CD4-positive, alpha-beta T cell treated with Interleukin-12 subunit alpha and Interleukin-12 subunit beta, for 1 hour (primary cell): ENCODE measurements at places on chromosomes 7 and 10.

GRCh38 chr7:137684776-137685175 is 162.0 kb downstream of the DGKI start:
- DNase-seq: no peak

- no peak for DNase-seq
Observed at GRCh38 chr7:30911561-30911969, at the start of gene AQP1. Gene AQP1, plus strand, starts transcription at chr7:30911853. Its CDS starts 57 bp downstream, at chr7:30911910.

- no peak for DNase-seq
Observed at GRCh38 chr10:44811072-44811471, 100.1 kb upstream of the TMEM72 start.

- DNase-seq: no peak
Observed at GRCh38 chr7:8564281-8564680, 130.9 kb downstream of the NXPH1 start.

- DNase-seq: no peak
Observed at GRCh38 chr7:85474234-85474633, 287.4 kb upstream of the SEMA3D start.

DNA sequence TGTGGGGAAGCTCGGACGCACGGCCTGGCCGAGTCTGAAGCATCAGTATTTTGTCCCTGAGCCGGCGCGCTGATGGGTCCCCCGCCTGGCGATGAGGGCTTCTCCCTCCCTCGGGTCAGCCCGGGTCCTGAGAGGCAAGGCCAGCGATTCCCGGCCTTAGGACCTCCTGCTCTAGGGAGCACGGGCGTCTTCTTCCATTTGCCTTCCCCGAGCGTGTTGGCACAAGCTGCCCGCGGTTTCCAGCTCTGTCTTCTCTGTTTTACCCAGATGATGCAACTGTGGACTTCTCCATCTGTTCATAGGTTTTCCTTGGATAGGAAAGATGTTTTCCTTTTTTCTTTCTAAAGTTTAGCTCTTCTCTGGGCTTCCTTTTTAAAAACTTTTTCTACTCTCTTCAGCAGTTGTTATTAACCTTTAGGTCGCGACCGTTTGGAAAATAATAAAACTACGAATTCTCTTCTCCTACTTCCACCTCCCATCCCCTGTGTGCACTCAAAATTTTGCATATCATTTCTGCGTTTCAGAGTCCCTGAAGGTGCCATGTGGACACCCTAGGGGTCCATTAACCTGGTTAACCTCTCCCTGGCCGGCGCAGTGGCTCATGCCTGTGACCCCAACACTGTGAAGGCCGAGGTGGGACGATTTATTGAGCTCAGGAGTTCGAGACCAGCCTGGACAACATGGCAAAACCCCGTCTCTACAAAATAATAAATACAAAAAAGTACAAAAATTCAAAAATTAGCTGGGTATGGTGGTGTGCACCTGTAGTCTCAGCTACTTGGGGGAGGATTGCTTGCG is 1.4 kb upstream of the SLC25A28 start:
- no peak for DNase-seq

DNA sequence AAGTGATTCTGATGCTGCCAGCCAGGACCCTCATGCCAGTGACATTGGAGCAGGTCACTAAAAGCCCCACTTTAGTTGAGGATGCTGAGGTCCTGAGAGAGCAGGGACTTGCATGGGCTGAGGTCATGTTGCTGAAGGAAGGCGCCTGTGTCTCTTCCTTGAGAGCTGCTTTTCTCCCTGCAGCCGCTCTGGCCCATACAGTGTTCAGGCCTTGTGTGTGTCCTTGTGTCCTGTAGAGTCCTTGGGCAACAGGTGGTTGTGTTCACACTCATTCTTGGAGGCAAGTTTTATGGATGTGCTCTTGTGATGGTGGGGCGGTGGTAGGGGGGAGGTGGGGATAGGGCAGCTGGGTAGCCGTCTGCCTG is 33.3 kb downstream of the TSPAN14 start:
- DNase-seq: no peak

- no peak for DNase-seq
Observed at GRCh38 chr7:50121286-50121685, 28.2 kb upstream of the ZPBP start.

DNA sequence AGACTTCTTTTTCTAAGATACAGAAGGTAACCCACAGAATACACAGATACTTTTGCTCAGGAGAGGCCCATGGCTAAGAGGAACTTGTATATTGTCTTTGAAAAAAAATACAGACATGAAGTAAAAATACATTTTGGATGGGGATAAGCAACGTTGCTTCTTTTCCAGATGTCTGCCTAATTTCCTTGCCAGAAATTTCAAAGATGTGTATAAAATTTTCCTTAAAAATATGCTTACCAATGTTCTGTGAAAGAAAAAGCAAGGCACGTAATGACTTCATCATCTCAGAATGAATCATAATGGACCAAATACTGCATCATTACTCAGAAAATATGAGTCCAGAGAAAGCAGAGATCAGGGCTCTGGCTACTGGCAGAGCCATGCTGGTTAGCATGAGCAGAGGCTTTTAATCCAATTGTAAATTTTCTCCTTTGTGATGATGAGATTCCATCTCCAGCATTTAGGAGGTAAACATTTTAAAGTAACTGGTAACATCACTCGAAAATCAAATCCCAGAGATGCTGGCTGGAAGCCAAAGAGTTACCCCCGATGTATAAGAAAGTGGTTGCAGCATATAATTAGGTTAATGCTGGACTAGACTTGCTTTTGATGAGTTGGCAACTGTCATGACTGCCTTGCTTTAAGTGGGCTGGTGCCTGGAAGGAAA is 272.5 kb downstream of the SEMA3A start:
- no peak for DNase-seq

GRCh38 chr7:111887734-111888133 is 318.5 kb downstream of the DOCK4 start:
- DNase-seq: no peak

GRCh38 chr10:85318809-85319807 is 990.7 kb downstream of the CCSER2 start:
- no peak for DNase-seq

DNA sequence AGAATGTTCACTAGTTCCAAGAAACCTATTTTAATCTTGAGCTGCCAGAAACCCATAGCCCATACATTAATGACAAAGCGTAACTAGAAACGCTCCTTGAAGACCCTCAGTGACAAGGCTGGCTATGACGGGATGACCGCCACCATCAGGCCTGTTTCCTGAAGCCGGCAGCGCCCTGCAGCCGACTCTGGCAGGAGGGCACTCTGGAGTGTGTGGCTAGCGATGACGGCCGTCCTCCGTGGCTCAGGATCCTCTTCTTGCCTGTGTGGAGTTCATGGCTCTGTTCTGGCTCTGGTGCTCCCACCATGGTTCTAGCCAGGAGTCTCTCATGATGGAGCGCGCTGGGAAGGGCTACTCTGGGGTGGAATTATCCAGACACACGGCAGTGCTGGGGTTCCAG is 224.1 kb downstream of the ADARB2 start:
- no peak for DNase-seq

DNA sequence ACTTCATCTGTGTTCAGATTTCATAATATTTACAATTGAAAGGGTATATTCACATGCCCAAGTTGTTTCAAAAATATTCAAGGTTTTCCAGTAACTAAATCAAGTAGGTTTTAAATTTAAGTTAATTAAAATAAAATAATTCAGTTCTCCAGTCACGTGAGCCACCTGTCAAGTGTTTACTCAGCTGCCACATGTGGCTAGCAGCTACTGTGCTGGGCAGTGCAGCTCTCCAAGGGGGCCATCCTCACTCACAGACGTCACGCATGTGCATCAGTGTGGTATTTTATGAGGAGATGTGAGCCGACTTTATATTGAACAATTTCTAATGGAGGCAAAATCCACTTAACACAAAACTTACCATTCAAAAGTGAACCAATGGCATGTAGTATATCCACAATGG is 69.7 kb upstream of the CAMK2B start:
- no peak for DNase-seq

GRCh38 chr7:140269004-140269638 is 92.3 kb upstream of the KDM7A start:
- DNase-seq: peak; percentile 8

DNA sequence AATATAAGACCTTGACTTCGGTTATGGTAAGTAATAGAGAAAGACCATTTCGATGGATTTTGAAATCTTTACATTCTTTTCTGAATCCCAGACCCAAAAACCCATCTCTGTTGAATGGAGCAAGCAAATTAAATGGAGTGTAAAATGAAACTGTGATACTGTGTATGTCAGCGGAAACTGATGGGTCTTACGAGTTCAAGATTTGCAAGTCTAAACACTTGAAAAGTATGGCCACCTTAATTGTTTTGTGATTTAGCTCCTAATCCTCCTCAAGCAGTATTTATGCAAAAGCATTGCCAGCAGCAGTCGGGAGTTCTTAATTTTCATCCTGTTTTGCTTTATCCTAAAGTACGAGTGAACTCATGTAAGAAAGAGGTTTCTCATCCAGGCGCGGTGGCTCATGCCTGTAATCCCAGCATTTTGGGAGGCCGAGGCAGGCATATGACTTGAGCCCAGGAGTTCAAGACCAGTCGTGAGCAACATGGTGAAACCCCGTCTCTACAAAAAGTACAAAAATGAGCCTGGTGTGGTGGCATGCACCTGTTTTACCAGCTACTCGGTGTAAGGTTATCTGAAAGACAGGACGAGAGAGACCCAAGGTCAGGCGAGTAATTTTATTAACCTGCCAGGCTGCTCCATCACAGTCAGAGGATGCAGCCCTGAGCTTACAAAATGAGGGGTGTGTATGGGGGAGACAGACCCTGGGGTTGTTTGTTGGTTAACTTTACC is 5.8 kb upstream of the DHTKD1 start:
- DNase-seq: no peak

DNA sequence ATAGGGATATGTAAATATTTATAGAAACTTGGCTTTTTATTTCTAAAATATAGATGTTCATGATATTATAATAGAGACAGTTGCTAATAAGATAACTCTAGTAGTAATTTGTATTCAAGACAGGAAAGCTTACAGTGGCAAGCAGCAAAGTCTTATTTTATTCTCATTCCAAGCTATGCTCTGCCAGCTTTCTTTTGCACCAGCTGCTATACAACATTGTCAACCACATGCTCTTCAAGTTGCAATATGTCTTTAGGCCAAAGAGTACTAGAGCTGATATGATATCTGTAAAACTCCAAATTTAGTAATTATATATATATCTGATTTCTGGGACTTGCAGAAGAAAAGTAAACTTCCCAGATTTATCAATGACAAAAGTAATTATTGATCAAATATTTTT is 350.1 kb downstream of the HGF start:
- no peak for DNase-seq

DNA sequence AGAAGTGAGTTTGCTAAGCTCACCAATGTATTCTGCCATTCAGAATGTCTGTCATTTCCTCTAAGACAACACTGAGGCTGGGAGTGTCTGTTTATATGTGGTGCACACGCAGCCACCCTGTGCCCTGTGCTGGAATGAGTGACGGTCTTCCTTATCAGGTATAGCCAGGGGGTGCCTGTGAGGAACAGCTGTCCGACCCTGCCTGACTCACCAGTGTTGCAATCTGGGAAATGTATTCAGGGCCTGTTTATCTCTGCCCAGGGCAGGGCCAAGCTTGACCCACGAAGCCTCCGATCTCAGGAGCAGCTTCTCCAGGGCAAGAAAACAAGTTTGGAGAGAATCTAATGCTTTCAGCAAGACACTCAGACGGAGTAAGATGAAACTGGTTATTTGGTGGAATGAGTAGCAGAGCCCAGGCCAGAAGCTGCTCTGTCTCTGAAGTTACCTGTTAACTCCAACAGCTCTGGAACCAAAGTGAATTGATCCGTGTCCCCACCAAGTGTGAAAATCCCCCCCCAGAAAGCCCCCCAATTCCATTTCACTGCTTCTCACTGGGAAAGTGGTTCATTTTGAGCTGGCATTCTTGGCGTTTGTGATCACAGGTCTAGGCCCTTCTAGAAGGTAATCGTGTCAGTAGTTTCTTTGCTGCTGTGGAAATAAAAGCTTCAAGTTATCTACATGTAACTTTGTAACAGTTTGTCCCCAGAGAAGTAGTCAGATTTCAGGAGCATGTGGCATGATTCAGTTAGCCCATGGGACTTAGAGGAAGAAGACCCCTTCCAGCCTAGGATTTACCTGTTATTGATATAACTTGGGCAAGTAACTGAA is 6.1 kb upstream of the UBE2H start:
- DNase-seq: no peak

- DNase-seq: no peak
Observed at GRCh38 chr7:95052566-95053094, 145.2 kb downstream of the PPP1R9A start.

DNA sequence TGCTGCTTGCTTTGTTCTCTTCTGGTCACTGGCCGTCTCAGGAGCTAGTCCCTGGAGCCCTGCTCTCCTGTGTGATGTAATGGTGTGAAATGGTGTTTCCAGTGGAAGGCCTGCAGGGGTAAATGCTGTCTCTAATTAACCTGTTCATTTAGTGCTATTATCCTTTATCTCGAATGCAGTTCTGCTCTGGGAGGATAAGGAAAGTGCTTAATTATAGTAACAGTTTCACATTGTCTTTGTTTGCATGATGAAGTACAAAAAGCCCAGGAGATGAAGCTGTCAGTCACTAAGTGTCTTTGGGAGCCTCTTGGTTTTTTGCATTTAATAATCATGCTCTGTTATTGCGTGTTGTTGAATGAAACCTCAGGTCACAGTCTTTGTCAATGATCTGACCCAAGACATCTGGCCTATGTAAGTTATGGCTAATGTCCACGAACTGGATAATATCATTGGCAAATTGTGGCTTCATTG is 755.3 kb upstream of the GALNT17 start:
- no peak for DNase-seq

DNA sequence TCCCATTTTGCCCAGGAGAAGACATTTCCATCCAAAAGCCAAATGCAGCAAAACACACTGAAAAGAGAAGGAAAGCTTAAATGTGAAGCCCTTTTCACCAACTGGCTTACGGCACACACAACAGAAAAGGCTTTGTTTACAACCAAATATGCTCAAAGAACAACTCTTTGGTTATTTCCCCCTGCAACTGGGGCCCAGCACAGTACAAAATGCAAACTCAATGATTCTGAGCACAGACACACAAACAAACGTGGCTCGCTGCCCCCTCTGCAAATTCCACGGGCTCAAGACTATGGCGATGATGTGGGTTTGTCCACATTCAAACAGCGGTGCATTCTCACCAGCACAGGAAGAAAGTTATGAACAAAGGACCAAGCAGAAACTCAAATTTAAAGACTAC is 5.3 kb downstream of the CPXM2 start:
- DNase-seq: no peak

DNA sequence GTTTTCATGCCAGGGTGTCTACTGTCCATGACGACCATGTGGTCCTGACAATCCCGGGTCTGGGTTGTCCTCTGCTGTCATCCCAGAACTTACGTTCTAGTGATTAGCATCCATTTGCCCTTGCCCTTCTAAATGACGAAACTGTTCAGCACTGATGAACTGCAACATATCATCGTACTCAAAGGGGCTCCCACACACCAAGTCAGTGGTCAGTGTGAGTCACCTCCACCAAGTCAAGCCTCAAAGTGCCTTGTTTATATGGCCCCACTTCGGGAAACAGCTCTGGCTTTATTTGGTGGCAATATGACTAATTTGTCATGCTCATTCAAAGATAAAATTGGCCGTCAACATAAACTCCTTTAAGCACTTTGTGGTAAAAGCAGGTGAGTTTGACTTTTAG is 110.7 kb downstream of the FRMD4A start:
- DNase-seq: no peak

- no peak for DNase-seq
Observed at GRCh38 chr7:76340617-76341131, 18.1 kb downstream of the YWHAG start.
